ENCODE measurements at places on chromosomes 12 and 14.

GRCh38 chr12:116161588-116161987, 115.9 kb downstream of the MED13L start:
- DNase-seq: no peak

GRCh38 chr12:71710276-71711125, 24.6 kb downstream of the TMEM19 start:
- no peak for DNase-seq

DNA sequence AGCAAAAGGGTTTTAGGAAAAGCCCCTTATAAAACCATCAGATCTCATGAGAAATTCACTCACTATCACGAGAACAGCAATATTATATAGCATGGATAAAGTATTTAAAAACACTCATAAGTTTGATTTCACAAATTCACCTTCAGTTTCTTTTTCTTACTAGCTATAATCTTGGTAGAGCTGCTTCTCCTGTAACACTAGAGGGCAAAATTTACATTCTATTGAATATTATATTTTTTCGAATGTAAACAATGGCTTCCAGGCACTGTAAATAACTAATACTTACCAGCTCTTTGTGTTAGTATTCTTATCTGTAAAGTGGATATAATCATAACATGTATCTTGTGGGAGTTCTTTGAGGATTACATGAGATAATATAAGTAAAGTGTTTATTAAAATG, 259.6 kb downstream of the CCER1 start:
- no peak for DNase-seq

GRCh38 chr12:26156201-26156871, 31.5 kb upstream of the BHLHE41 start:
- DNase-seq: no peak

- DNase-seq: no peak
These were observed 74.3 kb upstream of the PRMT8 start for GRCh38 chr12:3416670-3417069.

DNA sequence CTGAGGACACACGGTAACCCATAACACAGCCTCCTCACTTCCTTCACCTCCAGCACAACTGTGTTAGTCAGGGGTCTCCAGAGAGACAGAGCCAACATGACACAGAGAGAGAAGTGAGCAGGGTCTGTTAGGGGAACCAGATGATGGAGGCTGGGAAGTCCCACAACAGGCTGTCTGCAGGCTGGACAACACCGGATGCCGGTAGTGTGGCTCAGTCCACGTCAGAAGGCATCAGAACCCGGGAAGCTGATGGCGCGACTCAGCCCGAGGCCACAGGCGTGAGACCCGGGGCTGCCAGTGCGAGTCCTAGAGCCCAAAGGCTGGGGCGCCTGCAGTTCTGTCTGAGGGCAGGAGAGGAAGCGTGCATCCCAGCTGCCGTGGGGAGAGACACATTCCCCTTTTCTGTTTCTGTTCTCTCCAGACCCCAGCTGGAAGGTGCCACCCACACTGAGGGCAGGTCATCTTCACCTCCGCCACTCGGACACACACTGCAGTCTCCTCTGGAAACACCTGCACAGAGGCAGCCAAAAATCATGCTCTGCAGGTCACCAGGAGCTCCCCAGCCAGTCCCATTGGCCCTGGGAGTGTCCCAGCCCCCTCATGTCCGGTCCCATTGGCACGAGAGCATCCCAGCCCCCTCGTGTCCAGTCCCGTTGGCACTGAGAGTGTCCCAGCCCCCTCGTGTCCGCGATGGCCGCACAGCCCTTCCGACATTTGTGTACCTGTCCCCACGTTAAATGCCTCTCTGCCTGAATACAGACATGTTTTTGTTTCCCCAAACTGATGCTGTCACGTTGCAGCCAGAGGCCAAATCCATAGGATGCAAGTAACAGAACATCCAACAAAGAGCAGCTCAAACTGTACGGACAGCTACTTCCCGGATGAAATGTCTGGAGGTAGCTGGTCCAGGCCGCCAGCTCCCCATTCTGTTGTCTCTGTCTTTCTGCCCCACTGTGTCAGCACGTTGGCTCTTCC, 7.9 kb upstream of the FBRSL1 start:
- DNase-seq: no peak

GRCh38 chr14:99561864-99562263, 42.1 kb downstream of the CCDC85C start:
- no peak for DNase-seq

- no peak for DNase-seq
These were observed 21.7 kb downstream of the PLEKHD1 start for GRCh38 chr14:69506241-69506595.

DNA sequence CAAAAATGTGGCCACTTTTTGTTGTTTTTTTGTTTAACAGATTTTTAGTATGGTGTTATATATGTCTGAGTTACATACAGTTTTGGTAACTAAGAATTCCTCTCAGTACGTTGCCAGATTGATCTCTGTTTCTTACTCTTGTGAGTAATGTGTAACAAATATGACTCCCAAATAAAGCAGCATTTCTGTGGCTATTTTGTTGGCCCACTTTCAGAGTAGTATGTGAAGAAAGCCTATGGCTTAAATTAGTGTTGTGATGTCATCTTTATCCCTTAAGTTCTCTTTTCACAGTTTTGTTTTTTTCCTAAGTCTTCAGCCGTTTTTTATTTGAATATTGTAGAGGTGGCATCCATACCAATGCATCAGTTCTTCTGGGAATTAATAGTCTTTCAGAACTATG, 10.7 kb downstream of the PCNX4 start:
- no peak for DNase-seq

DNA sequence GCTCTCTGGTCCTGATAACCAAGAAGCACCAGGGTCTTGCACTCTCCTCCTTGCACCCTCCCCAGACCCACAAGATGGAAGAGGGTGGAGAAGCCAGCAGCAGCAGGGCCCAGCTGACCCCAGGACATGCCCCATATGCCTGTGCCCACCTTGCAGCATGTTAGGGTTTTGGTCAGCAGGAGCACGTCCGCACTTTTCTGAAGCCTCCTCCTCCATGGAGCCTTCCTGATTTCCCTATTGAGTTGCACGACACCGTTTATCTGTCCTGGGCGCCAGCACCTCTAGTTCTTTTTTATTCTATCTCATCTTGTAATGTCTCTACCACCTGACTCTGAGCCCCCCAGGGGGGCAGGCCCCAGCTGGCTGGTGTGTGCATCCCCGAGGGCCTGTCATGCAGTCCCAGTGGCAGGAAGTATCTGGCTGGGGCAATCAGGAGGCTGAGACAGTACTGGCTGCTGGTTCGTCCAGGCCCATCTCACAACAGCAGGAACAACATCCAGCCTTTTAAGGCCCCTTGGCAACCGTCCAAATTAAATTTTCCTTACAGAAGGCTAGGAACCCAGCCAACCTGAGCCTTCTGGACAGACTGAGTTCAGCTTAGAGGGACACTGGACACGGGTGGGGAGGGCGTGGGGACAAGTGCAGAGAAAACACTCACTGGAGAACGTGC, 39.6 kb downstream of the CCDC85C start:
- DNase-seq: no peak

- no peak for DNase-seq
These were observed 36.0 kb upstream of the RMST start for GRCh38 chr12:97426492-97427116.

- DNase-seq: no peak
These were observed 168.0 kb downstream of the SLC16A7 start for GRCh38 chr12:59763835-59764234.

GRCh38 chr12:13177373-13177772, 19.2 kb upstream of the EMP1 start:
- no peak for DNase-seq

DNA sequence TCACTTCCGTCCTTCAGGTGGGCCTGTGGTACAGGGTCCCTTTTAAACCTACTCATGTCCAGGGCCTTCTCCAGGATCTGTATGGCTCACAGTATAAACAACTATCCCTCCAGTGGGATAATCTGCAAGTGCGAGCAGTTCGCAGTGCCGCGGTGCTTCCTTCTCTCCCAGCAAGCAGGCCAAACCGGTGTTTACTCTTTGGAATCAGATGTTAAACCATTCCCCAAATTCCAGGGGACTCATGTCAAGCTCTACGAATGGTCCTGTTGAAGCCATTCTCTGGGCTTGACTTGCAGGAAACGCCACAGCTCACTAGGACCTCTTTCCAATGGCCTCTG, 59.6 kb downstream of the OR11H12 start:
- no peak for DNase-seq

- DNase-seq: no peak
These were observed 18.0 kb upstream of the GUCY2C start for GRCh38 chr12:14714437-14714836.

- DNase-seq: no peak
These were observed 206.5 kb downstream of the ETV6 start for GRCh38 chr12:11855983-11856374.

GRCh38 chr14:31307618-31308017, 100.0 kb upstream of the HECTD1 start:
- DNase-seq: no peak

GRCh38 chr14:81982046-81982445, 448.4 kb upstream of the SEL1L start:
- DNase-seq: no peak

- no peak for DNase-seq
These were observed 16.5 kb downstream of the SCNN1A start for GRCh38 chr12:6358881-6359280.

GRCh38 chr12:116876151-116876869, 4.9 kb downstream of the HRK start:
- no peak for DNase-seq

GRCh38 chr14:92105073-92105892, 1.1 kb downstream of the ATXN3 start:
- DNase-seq: no peak

- no peak for DNase-seq
These were observed 189.7 kb upstream of the RGS6 start for GRCh38 chr14:71742485-71742884.

DNA sequence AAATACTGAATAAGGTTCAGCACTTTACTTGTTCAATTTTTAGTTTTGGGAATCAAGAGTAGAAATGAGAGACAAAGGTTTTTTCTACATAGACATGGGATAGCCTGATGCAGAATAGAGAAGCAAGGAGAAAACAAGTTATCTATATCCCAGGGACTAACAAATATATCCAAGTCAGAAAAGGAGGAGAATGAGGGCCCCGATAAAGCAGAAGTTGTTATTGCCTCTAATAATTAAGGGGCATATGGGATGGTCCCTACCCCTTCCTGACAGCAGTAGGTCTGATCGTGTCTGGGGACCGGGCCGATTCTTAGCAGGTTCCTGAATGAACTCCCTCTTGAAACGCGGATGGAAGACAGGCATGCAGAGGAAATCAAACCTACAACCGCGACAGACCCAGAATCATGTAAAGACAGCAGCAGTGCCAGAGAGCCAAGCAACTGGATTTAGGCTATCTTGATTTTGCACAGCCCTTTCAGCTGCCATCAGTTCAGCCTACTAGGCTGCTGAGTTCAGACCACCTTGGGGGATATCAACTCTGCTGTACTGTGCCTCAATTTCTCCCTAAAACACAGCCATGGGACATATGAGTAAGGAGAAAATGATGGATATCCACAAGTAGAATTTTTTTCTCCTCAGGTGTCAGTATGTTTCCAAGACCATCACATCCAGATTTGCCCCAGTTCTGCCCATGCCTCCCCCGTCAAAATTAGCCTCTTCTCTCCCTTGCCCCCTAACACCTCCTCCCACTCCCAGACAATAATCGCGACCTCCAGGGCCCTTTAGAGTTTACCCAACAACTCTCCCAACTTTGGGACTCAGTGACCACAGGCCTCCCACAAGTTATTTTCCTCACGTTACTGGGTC, 706 bp downstream of the PRMT5 start:
- no peak for DNase-seq

Measured in Jurkat, Clone E6-1 (cell line).